ENCODE measurements at places on chromosomes 16 and 17.

GRCh38 chr16:51497541-51498211 is 346.6 kb upstream of the SALL1 start:
- no peak for DNase-seq

DNA sequence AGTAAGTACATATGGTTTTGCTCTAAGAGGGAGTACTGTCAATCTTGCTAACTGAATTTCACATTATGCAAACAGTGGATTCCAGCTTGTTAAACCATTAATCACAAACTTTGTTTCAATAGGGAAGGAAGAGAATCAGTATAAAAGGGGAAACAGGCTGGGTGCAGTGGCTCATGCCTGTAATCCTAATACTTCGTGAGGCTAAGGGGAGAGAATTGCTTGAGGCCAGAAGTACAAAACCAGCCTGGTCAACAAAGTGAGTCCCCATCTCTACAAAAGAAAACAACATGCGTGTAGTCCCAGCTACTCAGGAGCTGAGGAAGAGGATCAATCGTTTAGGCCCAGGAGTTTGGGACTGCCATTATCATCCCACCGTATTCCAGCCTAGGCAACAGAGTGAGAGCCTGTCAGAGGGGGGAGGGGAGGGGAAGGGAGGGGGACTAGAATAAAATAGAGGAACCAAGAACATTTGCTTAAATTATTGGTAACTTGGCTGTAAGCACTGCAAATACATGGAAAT is 65.7 kb downstream of the FBXL20 start:
- no peak for DNase-seq

GRCh38 chr17:47967607-47968252 is 3.2 kb upstream of the CDK5RAP3 start:
- DNase-seq: no peak

DNA sequence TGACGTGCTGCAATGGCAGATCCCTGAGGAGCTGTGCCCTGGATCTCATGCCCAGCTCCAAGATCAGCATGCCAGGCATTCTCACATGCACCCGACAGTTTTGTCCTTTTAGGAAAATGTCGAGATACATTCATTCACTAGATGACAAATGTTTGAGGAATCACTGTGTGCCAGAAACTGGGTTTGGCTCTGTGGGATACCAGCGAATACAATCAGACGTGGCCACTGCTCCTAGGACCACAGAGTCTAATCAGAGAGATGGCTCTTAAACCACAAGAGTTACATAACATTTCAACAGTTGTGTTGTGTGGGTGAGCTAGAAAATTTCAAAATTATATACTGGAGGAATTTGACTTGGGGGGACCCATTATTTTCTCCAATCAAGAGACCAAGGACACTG is 579.7 kb downstream of the CDH13 start:
- no peak for DNase-seq

GRCh38 chr17:79515110-79515509 is 95.7 kb downstream of the RBFOX3 start:
- no peak for DNase-seq

DNA sequence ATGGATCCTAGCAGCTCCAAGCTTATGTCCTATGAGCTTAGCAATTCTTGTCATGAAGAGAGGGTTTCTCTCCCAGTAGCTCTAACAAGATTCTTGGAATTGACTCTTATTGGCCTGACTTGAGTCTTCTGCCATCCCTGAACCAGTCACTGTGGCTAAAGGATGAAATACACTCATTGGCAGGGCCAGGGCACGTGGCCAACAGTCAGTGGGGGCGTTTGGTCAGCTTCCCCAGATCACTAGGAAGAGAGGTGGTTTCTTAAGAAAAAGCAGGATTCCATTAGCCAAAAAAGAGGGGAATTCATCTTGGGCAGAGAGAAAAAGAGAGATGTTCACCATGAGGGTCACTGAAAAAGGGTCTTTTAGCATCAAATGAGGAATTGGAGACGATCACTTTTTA is 363.2 kb downstream of the SNX29 start:
- DNase-seq: no peak

DNA sequence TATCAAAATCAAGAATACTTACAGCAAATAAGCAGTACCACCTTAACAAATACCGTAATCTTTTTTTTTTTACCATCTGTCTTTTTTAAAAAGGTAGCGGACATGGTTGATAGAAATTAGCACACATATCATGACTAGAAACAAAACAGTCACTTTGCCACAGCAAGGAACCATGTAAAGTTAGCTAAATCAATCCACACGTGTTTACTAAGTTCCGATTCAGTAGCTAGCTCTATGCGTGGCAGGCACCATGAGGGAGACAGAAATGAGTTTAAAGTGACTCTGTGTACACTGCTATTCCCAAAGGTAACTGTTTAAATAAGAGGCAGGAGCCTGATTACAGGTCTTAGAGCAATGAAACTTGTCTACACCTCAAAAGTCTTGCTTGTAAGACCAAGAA is 108.6 kb downstream of the XYLT1 start:
- no peak for DNase-seq

GRCh38 chr17:64506201-64506575 is at the start of gene DDX5:
TSS of gene DDX5 (minus strand) at chr17:64506289. CDS start at chr17:64506119, 170 bp downstream.
- DNase-seq: peak; percentile 100

- DNase-seq: no peak
Observed at GRCh38 chr16:795580-796229, 4.8 kb downstream of the GNG13 start.
